ENCODE measurements at places on chromosomes 12 and 14. TPM values are rescaled to one million over a fixed set of nuclear protein-coding genes. Genes with fewer than 3 reads are reported as not detected.

DNA sequence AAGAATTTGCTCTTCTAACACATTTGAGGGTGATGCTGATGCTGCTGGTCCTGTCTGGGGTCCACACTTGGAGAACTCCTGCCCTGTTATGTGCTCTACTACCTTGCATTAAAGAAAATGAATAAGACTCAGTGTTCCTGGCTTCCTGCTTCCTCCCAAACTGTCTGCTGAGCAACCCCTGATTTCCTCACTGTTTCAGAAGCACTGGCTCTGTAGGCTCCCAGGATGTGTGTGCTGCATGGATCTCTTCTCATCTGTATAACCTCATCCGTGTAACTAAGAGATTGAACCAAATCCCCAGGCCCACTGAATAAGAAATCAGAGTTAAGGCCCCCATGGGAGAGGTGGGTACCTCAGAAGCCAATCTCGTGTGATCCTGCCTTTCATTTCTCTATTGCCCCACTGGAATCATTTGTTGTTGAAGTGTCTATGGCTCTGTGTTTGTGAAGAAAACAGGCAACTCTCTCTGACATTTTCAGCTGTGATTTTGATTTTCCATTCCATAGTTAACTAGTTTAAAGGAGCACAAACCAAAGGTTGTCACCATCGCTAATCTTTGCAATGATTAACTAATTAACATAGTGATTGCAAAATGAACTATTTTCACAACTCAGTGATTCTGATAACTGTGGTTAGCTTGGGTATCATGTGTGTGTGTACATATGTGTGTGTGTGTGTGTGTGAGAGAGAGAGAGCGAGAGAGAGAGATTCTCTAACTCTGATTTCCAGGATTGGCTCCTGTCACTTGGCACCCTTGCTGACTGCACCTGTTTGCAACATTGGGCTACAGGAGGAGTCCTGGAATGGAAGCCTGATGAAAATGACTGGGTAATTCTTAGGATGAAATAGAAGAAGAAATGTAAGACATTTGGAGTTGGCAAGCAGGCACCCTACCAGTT is 196.2 kb downstream of the SLC38A4 start:
- no peaks in the 10 kb centered on the region for H3K4me1 ChIP-seq
- H3K4me3 ChIP-seq, result no peak overlapping the region
- no peaks in the 10 kb centered on the region for H3K27me3 ChIP-seq

- no peak for DNase-seq
- no peak overlapping the region for H3K27ac ChIP-seq
- H3K4me3 ChIP-seq, result no peak overlapping the region
- no peaks in the 10 kb centered on the region for H3K27me3 ChIP-seq
- no peaks in the 10 kb centered on the region for H3K36me3 ChIP-seq
Measured at GRCh38 chr12:130433834-130434233, 96.1 kb downstream of the PIWIL1 start.

DNA sequence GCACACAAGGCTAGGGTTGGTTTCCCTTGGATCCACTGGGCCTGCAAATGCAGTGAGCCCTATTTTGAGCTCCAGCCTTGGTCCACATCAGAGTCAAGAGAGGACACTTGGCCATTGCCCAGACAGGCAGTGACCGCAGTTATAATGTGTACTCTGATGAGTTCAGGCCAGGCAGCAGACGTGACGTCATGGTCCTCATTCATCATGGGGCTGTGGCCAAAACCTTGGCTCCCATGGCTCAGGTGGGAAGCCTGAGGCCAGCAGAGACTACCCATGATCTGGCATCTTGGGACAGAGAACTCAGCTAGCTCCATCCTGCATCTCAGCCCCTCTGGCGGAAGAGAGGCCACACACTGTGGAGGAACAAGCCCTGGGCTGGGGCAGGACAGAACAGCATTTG is 16.4 kb downstream of the TMEM63C start:
- no peak overlapping the region for H3K4me3 ChIP-seq
- no peak overlapping the region for H3K27ac ChIP-seq
- H3K36me3 ChIP-seq, result no peaks in the 10 kb centered on the region
- no peaks in the 10 kb centered on the region for H3K4me1 ChIP-seq
- no peaks in the 10 kb centered on the region for H3K27me3 ChIP-seq
- no peak for DNase-seq

- no peak overlapping the region for H3K27ac ChIP-seq
- no peaks in the 10 kb centered on the region for H3K4me1 ChIP-seq
- no peak overlapping the region for H3K4me3 ChIP-seq
- no peak for DNase-seq
- no peaks in the 10 kb centered on the region for H3K36me3 ChIP-seq
Measured at GRCh38 chr12:64890873-64891468, 66.5 kb downstream of the TBC1D30 start.

GRCh38 chr14:89563471-89563870 is 146.4 kb upstream of the FOXN3 start:
- DNase-seq, result no peak
- no peaks in the 10 kb centered on the region for H3K36me3 ChIP-seq
- no peaks in the 10 kb centered on the region for H3K27me3 ChIP-seq
- H3K4me3 ChIP-seq, result no peak overlapping the region

- no peak overlapping the region for H3K4me3 ChIP-seq
- H3K27ac ChIP-seq, result no peak overlapping the region
- no peaks in the 10 kb centered on the region for H3K36me3 ChIP-seq
- H3K27me3 ChIP-seq, result no peaks in the 10 kb centered on the region
Measured at GRCh38 chr12:22802883-22803630, 178.1 kb downstream of the ETNK1 start.

DNA sequence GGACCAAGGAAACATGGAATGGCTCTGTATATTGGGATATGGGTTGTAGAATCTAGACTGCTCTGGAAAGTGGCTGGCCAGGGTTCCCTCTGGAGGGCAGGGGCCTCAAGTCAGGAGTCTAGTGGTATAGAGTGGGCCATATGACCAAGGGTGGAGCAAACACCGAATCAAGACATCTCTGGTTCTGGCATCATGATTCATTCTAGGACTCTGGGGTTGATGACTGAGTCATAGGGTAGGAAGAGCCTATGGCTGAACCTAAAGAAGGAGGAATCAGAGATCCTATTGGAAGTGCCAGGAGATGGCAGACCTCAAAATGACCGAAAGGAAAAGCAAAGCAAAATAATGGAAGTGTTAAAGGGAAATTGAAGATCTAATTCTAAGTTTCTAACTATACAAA is 356.4 kb upstream of the PRICKLE1 start:
- H3K36me3 ChIP-seq, result no peaks in the 10 kb centered on the region
- H3K27ac ChIP-seq, result no peak overlapping the region
- no peak for DNase-seq
- H3K4me1 ChIP-seq, result no peaks in the 10 kb centered on the region
- no peak overlapping the region for H3K4me3 ChIP-seq

GRCh38 chr12:6542209-6543009 is 8.1 kb downstream of the GAPDH start:
- no peaks in the 10 kb centered on the region for H3K27me3 ChIP-seq
- DNase-seq, result no peak
- H3K36me3 ChIP-seq, result no peaks in the 10 kb centered on the region
- H3K4me3 ChIP-seq, result no peak overlapping the region
- H3K27ac ChIP-seq, result no peak overlapping the region

GRCh38 chr12:43337571-43338444 is 214.2 kb downstream of the ADAMTS20 start:
- peaks cover 3% of the 10 kb centered on the region for H3K4me1 ChIP-seq
- no peaks in the 10 kb centered on the region for H3K36me3 ChIP-seq
- H3K4me3 ChIP-seq, result no peak overlapping the region
- no peaks in the 10 kb centered on the region for H3K27me3 ChIP-seq
- no peak for DNase-seq
- H3K27ac ChIP-seq, result no peak overlapping the region

- H3K4me1 ChIP-seq, result no peaks in the 10 kb centered on the region
- peaks cover 2% of the 10 kb centered on the region for H3K27me3 ChIP-seq
- H3K27ac ChIP-seq, result no peak overlapping the region
- no peaks in the 10 kb centered on the region for H3K36me3 ChIP-seq
- DNase-seq, result no peak
Measured at GRCh38 chr12:13749389-13749788, 232.0 kb downstream of the GRIN2B start.

DNA sequence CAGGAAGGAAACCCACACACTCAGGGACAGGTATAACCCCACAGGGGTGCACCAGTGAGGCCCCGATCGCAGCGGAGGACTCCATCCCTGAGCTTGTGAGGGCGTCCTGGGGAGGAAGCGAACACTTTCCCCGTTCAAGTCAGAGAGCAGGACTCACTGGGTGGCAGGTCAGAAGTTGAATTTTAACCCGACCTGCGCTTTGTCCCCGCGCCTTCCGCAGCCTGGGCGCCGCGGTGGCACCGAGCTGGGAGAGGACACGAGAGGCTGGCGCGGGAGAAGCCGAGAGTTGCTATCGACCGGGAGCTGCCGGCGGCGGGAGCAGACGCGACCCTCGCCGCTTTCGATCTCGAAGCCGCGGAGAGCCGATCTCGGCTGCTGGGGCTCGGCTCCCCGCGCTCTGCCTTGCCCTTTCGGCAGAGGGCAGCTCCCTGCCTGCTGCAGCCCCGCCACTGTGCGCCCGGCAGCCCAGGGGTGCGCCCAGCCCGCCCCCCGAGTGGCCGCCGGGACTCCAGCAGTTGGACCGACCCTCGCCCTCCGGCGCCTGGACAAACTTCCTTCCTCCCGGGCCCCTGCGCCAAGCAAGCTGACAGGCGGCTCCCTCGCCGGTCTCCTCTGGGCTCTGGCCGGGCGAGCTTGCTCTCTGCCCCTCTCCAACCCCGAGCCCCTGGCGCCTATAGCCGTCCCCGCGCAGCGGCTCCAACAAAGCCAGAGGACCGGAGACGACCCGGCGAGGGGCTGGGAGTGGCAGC is 918 bp downstream of the LIN7A start:
- no peaks in the 10 kb centered on the region for H3K36me3 ChIP-seq
- peak overlapping the region; percentile 78 for H3K4me3 ChIP-seq
- DNase-seq, result peak; percentile 39
- H3K27me3 ChIP-seq, result no peaks in the 10 kb centered on the region
- peak overlapping the region; percentile 72 for H3K27ac ChIP-seq

DNA sequence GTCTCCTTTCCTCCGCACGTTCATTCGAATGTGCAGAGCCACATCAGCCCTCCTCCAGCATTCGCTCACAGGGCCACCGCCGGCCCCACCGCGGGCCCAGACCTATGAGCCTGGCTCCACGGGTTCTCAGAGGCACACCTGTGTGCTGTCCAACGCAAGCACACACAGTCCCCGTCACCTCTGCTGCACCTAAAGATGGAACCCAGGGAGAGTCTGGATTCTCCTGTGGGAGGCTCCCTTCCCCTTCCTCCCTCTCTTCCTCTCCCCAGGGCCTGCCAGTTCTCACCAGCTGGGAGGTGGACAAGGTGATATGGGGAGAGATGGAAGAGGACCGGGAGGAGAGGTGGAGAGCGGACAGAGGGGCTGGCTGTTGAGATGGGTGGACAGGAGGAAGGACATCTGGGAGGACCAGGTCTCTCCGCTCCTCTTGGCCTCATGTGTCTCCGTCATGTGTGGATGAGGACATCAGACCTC is 4.9 kb upstream of the AQP6 start:
- no peaks in the 10 kb centered on the region for H3K36me3 ChIP-seq
- H3K4me1 ChIP-seq, result peaks cover 10% of the 10 kb centered on the region
- H3K4me3 ChIP-seq, result no peak overlapping the region

DNA sequence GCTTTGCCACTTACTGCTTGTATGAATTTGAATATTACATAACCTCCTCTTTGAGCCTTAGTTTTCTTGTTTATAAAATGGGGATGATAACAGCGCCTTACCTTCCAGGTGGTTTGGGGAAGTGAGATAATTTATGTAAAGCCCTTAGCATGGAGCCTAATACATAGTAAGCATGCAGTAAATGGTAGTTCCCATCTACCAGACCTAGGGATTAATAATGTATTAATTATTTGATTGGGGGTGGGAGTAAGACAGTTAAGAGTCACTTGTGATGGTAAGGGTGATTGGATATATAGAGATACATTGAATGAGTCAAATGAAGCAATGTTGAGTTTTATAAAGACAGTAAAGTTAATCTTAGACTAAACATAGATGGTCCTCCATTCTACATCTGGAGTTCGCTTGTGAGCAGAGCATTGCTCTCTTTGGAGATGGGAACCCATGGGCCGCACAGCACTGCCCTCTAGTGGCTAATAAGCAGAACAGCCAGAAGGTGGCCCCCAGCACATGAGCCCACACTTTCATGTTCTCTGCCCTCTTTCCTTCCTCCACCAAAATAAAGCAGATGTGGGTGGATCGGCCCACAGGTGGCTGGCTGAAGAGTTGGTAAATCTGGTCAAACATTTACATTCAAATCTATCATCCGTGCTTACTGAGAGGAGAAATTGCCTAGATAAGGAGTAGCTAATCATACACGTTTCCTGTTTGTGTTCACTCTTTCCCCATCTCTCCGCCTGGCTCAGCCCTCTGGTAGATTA is 26.5 kb upstream of the TAMALIN start:
- no peaks in the 10 kb centered on the region for H3K36me3 ChIP-seq
- H3K27me3 ChIP-seq, result no peaks in the 10 kb centered on the region
- H3K27ac ChIP-seq, result no peak overlapping the region
- no peak overlapping the region for H3K4me3 ChIP-seq
- H3K4me1 ChIP-seq, result no peaks in the 10 kb centered on the region

- no peak overlapping the region for H3K27ac ChIP-seq
- H3K27me3 ChIP-seq, result no peaks in the 10 kb centered on the region
- no peaks in the 10 kb centered on the region for H3K4me1 ChIP-seq
- DNase-seq, result no peak
Measured at GRCh38 chr14:73680821-73681220, 33.4 kb downstream of the PNMA1 start.

GRCh38 chr14:56122301-56122700 is 4.1 kb downstream of the PELI2 start:
- no peak overlapping the region for H3K27ac ChIP-seq
- H3K27me3 ChIP-seq, result no peaks in the 10 kb centered on the region
- no peaks in the 10 kb centered on the region for H3K36me3 ChIP-seq
- peaks cover 8% of the 10 kb centered on the region for H3K4me1 ChIP-seq
- no peak overlapping the region for H3K4me3 ChIP-seq

- H3K4me1 ChIP-seq, result no peaks in the 10 kb centered on the region
- no peaks in the 10 kb centered on the region for H3K36me3 ChIP-seq
- H3K27me3 ChIP-seq, result no peaks in the 10 kb centered on the region
- H3K4me3 ChIP-seq, result no peak overlapping the region
Measured at GRCh38 chr12:12127304-12127703, 56.6 kb downstream of the BCL2L14 start.

GRCh38 chr12:113991224-113992044 is 25.3 kb upstream of the RBM19 start:
- H3K36me3 ChIP-seq, result no peaks in the 10 kb centered on the region
- no peak overlapping the region for H3K4me3 ChIP-seq
- DNase-seq, result no peak
- H3K4me1 ChIP-seq, result no peaks in the 10 kb centered on the region
- no peaks in the 10 kb centered on the region for H3K27me3 ChIP-seq

Gene SPTB
- total RNA-seq, result 0.47 TPM

Gene PLA2G1B
- 1.8 TPM for total RNA-seq

Gene TMEM117
- total RNA-seq, result 6.5 TPM

Gene FAM222A
- 16.3 TPM for total RNA-seq

Gene CDC42BPB
- 55.7 TPM for total RNA-seq

Gene COCH
- 2.6 TPM for total RNA-seq

Gene ACOT6
- not detected for total RNA-seq

Gene EPYC
- not detected for total RNA-seq

Gene TSHR
- not detected for total RNA-seq

Gene STXBP6
- total RNA-seq, result 4.5 TPM

Gene SLC5A8
- total RNA-seq, result 0.80 TPM

Gene TSFM
- 13.2 TPM for total RNA-seq

Measured in ovary (tissue), 10 donors.